ENCODE measurements at places on chromosomes 12 and 14.

DNA sequence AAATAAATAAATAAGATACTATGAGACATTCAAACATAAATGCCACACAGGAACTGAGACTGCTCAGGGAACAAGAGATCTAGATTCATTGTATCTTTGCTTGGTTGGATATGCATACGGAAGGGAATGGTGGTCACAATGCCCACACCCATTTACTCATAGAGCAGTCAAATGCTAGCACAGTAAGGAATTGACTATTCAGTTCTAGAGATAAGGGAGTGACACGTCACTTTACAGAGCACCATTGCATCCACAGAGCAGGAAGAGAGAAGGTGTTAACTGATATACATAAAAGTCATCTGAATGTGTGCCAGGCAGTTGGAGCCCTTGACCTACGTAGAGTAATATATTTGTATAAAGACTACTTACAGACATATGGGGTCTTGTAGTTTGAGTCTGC, 530.0 kb upstream of the NOVA1 start:
- no peak for DNase-seq

GRCh38 chr12:6639151-6639801, 3.5 kb upstream of the LPAR5 start:
- DNase-seq, result no peak

GRCh38 chr14:75234173-75235115, 44.2 kb upstream of the FOS start:
- no peak for DNase-seq

DNA sequence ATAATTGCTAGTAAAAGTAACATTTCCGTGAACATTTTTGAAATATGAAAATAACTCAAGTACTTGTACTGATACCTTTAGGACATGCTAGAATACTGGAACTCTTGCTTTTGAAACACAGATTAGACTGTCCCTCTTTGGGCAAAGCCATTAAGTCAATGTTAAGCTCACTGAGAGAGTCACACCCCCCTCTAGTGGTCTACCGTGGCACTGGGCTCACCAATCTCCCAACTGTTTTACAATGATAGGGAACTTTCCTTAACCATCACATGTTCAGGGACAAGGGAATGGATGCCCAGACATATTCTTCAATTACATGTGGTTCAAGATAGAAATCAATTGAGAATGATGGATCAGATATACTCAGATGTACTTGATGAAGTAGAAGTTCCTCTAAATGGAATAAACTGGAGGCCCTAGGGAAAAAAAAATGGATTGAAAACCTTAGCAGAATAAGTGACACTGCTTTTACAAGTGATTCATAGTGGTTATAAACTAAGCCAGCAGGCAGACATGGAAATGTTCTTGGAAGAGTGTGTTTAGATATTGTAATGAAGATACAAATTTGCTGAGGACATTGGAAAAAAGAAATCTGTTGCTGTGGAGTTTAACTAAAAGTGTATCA, 17.8 kb downstream of the NANOG start:
- peak; percentile 77 for DNase-seq

DNA sequence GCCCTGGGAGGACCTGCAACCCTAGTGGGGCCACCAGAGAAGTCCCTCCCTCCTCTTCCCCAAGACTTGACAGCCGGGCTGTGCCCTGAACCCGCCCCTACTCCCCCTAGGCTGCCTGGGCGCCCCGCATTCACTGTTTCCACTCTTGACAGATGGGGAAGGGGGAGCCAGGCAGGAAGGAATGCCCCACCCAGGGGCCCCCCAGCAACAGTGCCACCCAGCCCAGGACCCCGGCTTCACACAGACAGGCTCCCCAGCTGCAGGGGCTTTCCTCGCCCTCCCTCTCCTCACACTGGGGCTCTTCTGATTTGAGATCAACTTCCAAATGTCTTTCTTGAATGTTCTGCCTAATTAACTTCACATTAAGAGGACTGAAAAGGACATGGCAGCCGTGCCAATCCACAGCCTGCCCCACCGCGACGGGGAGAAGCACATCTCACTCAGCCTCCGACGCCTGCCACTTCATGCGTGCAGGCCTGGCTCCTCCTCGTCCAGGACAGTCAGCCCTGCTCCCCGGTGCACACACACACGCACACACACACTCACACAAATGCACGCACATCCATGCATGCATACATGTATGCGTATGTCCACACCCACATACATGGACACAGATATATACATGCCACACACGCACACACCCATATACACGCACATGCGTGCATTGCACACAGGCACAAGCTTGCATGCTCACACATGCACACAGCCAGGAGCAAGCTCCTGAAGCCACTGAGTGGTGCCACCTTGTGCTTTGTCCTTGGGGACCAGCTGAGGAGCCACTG, 19.6 kb upstream of the C14orf180 start:
- DNase-seq, result no peak

DNA sequence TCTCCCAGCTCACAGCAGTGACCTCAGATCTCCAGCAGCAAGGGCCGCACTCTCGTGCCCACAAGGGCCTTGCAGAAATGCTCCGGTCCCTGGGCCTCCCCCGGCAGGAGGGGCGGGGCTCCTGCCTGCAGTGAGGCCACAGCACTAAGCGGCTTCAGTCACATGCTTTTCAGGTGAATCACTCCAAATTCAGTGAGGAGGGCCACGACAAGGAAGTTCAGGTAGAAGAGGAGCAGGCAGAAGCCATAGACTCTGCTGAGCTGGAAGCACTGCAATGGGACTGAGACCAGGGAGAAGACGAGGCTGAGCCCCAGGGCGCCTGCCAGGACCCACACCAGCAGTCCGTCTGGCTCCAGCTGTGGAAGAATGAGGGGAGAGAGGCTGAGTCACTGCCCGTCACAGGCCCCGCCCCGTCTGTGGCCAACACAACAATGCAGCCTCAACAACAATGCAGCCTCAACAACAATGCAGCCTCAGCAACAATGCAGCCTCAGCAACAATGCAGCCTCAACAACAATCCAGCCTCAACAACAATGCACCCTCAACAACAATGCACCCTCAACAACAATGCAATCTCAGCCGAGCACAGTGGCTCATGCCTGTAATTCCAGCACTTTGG, 35.2 kb downstream of the SLC8B1 start:
- no peak for DNase-seq

- DNase-seq, result no peak
Measured at GRCh38 chr12:51406859-51407258, 15.7 kb upstream of the GALNT6 start.

DNA sequence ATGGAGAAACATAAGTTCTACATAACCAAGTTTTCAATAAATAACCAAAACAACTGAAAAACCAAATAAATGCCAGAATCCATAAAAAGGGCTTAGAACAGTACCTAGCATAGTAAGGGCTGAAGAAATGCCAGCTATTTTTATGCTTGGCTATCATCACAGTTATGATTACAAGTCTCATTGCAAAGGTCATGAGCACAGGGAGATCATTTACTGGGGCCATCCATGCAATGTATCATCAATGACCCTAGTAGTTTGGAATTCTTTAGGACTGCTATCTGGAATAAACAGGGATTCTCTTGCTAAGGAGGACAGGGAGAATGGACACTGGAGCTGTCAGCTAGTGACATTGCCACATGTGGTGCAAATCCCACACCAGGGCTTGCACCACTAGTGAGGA, 92.5 kb upstream of the NAP1L1 start:
- DNase-seq, result no peak

GRCh38 chr14:39050389-39050788, 52.6 kb downstream of the SEC23A start:
- no peak for DNase-seq

GRCh38 chr12:118061873-118062843, 1.2 kb upstream of the WSB2 start:
- peak; percentile 40 for DNase-seq

DNA sequence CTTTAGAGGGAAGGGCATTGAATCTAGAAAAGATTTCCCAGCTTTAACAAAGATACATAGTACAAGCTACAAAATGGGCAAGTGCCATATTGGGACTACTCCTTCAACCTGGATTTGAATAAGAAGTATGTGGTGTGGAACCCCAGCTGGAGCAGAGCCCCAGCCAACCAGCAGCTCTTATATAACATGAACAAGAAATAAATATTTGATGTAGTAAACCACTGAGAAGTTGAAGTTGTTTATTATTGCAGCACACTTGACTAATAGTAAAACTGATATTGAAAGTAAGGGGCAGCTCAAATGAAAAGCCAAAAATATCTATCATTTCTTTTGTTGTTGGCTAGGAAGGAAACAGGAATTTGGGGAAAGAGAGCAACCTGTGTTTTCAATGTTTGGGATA, 701.8 kb downstream of the TMTC2 start:
- no peak for DNase-seq

DNA sequence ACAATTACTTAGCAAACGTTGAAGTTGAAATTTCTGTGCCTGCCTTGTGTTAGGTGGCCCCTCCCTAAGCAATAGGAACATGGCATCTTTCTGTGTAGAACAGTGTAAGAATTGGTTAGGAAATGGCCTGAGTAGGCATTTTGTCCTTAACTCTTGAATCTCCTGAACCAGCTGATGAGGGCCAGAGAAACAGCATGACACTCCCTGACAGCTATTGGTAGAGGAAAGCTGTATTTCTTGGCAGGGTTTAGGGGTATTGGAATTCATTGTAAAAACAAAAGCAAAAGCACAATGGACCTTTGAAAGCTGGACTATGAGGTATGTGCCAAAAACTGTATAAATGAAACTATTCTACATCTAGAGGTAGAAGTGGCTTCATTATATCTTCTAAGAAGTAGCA, 40.6 kb upstream of the LRTM2 start:
- no peak for DNase-seq

DNA sequence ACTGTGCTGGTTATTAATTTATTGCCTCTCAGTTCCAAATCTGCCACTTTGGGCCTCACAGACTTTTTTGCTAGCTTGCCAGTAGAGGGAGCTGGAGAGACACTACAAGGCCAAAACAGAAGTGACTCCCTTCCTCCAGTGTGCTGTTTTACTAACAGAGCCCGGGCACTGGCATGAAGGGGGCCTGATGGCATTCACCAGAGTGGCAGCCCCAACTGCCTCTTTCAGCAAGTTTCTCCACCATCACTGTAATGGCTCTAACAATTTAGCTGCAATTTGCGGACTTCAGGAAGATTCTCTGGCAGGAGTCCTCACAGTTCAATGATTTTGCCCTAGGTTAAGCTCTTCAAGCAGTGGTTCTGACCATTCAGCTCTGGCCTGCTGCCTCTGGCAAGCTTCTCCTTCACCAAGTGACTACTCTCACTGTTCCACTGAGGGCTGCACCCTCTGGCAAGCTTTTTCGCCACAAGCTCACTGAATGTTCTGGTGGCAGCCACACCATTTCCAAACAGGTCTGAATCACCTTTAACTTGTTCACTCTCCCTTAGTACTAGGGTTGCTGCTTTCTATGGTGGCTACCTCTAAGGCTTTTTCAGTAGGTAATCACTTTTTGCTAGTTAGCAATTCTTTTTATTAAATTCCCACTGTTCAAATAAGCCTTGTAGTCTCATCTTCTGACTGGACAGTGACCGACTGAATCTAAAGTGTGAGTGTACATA, 104.9 kb downstream of the ZC3H14 start:
- peak; percentile 47 for DNase-seq

DNA sequence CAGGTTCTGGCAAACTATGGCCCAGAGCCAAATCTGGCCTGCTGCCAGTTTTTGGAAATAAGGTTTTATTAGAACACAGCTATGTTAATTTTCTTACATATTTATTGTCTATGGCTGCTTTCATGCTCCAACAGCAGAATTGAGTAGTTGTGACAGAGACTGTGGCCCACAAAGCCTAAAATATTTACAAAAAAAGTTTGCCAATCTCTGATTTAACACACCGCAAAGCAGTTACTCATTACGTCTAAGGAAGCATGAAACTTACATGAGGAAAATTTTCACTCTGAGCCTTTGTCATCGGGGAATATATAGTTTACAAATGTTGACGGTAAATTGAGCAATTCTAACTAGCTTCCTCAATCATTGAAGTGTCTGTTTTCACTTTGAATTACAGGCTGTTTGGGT, 96.5 kb downstream of the UNC79 start:
- DNase-seq, result no peak

GRCh38 chr14:70642303-70643235, 853 bp downstream of the TTC9 start:
- peak; percentile 42 for DNase-seq

DNA sequence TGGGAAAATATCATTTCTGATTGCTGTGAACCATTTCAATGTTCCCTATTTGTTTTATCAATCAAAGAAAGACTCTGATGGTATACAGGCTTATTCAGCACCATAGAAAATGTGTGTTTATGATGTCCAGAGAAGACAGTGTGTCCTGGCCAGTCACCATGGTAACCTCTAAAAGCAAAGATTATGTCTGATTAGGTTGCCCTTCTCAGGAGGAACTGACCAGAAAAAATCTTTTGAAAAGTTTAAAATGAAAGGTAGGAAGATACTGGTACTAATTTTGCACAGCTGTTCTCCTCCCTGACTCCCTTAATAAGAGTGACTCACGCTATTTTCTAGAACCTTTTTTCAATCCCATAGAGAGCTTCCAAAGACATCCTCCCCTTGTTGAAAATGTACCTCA, 391.8 kb upstream of the DCN start:
- no peak for DNase-seq

DNA sequence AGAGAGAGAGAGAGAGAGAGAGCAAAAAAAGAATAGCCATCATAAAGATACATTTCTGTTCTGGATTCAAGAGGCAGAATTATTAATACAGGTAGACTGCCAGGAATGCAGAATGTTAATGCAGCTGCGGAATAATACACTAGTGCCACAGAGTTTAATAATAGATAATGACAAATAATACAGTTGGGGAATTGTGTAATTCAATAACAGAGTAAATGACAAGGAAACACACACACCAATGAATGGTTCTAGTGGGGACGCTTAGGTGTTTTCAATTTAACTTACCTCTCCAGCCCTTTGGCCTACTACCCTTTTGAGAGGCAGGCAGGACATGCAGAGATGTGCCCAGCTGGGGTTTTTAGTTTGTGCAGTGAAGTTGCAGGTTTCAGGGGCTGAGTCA, 313.9 kb downstream of the NRXN3 start:
- DNase-seq, result no peak

GRCh38 chr12:121570467-121571283, 10.1 kb downstream of the KDM2B start:
- DNase-seq, result no peak

- DNase-seq, result no peak
Measured at GRCh38 chr12:106945261-106945851, 10.4 kb upstream of the TMEM263 start.

- no peak for DNase-seq
Measured at GRCh38 chr14:101588286-101588975, 27.1 kb downstream of the DIO3 start.

DNA sequence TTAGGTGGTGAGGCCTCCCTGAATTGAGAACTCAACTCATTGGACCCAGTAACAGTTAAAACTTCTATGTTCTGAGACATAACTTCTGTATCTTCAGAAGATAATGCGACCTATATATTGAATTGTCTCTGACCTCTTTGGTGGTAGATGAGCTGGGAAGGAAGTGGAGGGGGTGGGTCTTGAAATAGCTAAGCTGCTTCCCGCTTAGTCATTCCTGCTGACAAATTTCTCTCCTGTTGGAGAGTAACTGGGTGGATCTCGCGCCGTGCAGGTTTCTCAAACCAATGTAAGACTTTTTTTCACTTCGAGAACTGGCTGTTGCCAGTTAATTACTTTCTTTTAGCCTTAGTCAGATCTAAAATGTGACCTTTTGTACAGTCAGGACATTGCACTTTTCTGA, 100.8 kb downstream of the PPHLN1 start:
- DNase-seq, result peak; percentile 8

GRCh38 chr14:93538413-93538812, 107.7 kb downstream of the UNC79 start:
- DNase-seq, result peak; percentile 20
